ENCODE measurements at places on chromosomes 5 and 9.

- DNase-seq, result no peak
Observed at GRCh38 chr5:151491062-151491461, 43.7 kb downstream of the SLC36A1 start.

DNA sequence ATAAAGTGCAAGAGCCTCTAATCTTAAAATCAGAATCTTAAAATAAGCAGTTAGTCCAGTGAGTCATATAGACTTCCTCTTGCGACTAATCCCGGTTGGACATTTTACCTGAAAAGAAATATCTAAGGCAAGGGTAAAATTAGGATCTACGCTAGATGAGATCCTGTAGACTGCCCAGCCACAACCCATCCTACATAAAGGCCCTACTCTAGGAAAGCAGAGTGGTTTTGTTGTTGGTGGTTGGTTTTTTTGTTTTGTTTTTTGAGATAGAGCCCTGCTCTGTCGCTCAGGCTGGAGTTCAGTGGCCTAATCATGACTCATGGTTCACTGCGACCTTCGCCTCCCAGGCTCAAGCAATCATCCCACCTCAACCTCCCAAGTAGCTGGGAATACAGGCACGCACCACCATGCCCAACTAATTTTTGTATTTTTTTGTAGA lies 6.9 kb downstream of the TSC1 start:
- DNase-seq, result no peak

GRCh38 chr5:148060881-148061280 lies 2.9 kb upstream of the SPINK5 start:
- DNase-seq, result no peak

DNA sequence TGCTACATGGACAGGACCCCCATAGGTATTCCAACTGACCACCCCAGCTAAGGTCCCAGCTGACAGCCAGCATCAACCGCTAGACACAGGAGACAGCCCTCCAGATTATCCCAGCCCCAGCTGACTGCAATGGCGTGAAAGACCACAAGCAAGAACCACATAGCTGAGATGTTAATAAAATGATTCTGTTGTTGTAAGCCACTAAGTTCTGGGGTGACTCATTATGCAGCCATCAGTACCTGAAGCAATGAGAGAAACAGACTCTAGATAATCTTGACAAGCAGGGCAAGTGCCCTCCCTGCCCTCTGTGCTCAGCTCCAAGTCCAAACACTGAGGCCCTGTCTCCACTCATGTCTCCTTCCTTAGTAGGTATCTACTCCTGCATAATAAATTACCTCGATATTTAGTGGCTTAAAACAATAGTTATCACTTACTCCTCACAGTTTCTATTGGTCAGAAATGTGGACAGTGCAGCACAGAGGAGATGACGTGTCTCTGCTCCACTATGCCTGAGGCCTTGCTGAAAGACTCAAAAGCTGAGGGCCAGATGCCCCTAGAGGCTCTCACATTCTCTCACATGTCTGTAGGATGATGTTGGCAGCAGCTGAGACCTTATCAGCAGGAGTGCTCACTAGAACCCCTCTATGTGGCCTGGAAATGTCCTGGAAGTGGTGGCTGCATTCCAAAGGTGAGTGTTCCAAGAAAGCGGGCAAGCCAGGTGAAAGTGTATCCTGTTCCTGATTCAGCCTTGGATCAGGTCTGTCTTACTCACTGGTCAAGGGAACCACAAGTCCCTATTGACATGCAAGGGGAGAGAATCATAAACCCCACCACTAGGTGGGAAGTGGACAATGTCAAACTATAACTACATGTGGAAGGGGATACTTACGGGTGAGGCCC lies 2.5 kb downstream of the MGAT1 start:
- no peak for DNase-seq

DNA sequence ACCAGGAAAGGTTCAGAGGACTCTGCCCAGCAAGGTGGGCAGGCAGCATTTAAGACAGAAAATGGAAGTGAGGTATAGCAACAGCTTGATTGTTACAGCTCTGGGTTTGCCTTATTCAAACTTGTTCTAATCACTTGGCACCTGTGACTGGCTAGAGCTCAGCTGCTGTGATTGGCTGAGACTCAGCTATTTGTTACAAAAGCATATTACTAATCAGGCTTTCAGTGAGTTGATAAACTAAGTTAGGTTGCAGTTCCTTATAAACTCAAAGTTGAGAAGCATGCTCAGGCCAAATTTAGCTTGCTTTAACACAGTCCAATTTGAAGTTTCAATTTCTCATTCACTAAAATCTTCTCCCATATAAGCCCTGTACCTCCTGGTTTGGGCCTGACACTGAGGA lies 56.3 kb downstream of the GDA start:
- no peak for DNase-seq

GRCh38 chr9:108416324-108416723 lies 439.5 kb downstream of the ACTL7B start:
- DNase-seq, result no peak

DNA sequence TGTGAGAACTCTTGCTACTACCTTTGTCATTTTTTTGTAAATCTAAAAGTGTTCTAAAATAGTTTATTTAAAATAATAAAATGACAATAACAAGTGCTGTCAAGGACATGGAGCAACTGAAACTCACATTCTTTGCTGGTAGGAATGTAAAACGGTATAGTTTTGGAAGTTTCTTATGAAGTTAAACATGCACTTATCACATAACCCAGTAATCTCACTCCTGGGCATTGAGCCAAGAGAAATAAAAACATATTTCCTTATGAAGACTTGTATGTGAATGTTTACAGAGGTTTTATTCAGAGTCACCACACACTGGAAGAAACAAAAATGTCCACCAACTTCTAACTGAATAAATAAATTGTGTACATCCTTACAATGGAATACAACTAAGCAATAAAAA lies 46.0 kb upstream of the COL15A1 start:
- no peak for DNase-seq
